ENCODE measurements at places on chromosomes 2 and 18.

DNA sequence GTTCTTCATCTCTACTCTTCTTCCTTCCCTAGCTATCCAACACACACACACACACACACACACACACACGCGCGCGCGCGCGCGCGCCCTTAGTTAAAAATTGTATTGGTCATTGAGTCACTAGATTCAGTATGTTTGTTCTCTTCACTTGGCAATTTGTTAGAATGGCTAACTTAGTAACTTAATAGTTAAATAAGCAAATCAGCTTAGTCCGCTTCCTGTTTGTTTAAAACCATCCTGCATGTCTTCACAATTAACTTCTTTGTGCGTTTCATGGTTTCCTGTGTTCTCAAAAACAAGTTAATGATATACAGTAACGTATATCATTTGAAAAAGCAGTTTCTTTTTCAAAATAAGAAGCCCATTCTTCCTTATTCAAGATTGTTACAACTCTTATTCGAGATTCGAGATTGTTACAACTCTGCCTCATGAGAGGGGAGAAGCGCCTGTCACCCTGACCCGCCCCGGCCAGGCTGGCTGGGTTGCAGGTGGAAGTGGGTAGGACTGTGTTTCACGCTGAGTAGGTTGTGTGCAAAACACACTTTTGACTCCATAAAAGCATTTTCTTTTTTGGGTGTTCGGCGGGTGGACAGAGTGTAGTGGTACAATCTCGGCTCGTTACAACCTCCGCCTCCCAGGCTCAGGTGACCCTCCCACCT, 9.5 kb upstream of the CNNM3 start:
- DNase-seq = no peak

- no peak for DNase-seq
Observed at GRCh38 chr18:5073026-5073944, 123.8 kb downstream of the AKAIN1 start.

DNA sequence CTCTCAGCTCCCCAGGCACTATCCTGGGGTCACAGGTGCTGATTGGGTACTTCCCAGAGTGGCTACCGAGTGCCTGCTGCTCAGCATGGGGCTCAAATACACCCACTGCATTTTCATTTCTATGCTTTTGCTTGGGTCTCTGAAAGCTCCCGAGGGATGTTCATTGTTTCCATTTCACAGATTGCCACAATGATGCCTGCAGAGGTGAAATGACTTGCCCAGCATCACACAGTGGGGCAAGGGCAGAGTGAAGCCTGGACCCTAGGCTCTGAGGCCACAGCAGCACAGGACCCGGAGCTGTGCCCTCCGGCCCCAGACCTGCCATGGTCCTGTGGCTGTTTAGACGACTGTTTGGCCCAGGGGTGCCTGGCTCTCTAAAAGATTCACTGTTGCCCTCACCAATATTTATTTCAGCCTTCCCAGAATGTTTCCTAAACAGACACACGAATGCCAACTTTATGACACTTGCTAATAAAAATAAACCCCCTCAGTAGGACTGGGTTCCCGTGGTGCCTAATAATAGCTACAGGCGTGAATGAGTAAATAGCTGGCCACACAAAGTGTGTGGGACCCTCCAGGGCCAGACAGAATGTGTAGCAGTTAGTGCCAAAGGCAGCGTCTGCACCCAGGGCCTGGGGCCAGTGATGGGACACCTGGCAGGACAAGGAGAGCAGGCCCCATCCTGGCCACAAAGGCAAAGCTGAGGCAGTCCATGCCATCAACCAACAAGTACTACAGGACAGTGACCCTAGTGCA, 11.5 kb upstream of the ST8SIA5 start:
- DNase-seq = no peak

- DNase-seq = no peak
Observed at GRCh38 chr18:28113271-28114029, 63.5 kb downstream of the CDH2 start.

GRCh38 chr2:20177556-20178248, 47.2 kb downstream of the SDC1 start:
- DNase-seq = no peak

GRCh38 chr2:218709908-218710307, 727 bp upstream of the TTLL4 start:
- no peak for DNase-seq

- DNase-seq = no peak
Observed at GRCh38 chr18:70078106-70078505, 127.4 kb downstream of the RTTN start.

- DNase-seq = no peak
Observed at GRCh38 chr2:142291969-142292368, 161.2 kb upstream of the LRP1B start.

GRCh38 chr2:85843543-85843942, 45.2 kb downstream of the ST3GAL5 start:
- no peak for DNase-seq

- DNase-seq = no peak
Observed at GRCh38 chr18:31162419-31162793, 250 bp downstream of the DSC1 start.

GRCh38 chr18:49529596-49529995, 32.3 kb upstream of the LIPG start:
- no peak for DNase-seq

- no peak for DNase-seq
Observed at GRCh38 chr2:24618144-24618543, 127.1 kb downstream of the NCOA1 start.

- no peak for DNase-seq
Observed at GRCh38 chr2:142502402-142502801, 371.6 kb upstream of the LRP1B start.

DNA sequence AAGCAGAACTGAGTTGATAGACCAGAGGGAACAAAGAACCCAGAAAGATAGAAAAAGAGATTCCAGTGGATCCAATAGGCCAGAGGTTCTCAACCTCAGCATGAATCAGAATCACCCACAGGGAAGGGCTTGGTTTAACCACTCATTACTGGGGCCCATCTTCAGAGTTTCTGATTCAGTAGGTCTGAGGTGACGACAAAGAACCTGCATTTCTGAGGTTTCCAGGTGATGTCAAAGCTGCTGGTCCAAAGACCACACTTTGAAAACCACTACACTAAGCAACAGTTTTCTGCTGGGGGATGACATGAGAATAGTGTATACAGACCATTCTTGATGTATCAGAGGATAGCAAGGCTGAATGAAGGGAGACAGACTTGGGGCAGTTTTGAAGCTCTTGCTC, 296.9 kb upstream of the STON1 start:
- DNase-seq = no peak

DNA sequence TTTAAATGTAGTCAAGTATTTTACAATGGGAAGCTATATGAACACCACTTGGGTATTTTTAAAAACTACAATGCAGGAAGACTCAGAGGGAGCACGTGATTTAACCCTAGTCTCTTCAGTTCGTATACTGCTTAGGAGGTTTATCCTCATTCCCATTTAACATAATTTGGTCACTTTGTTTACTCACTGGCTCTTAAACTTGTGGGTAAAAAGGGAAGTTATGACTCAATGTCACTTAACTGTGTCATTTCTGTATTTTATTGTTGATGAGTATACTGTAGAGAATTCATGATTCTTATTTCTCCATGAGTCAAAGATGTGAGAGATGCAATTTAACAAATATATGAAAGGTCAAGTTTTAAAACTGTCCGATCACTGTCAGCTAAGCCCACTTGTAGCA, 48.2 kb downstream of the SLC66A3 start:
- DNase-seq = no peak

GRCh38 chr2:187482796-187483195, 34.7 kb upstream of the CALCRL start:
- DNase-seq = no peak

GRCh38 chr2:161418715-161419637, 2.9 kb downstream of the TBR1 start:
- no peak for DNase-seq

GRCh38 chr2:238031751-238032150, 29.1 kb upstream of the SCLY start:
- no peak for DNase-seq

- no peak for DNase-seq
Observed at GRCh38 chr2:198440833-198441232, 636.4 kb downstream of the PLCL1 start.

Data from brain pericyte (primary cell).